Effector CD4-positive, alpha-beta T cell (primary cell): ENCODE measurements at places on chromosomes 2 and 18.

GRCh38 chr2:232307854-232308253 lies 70.7 kb upstream of the ALPP start:
- DNase-seq: no peak

DNA sequence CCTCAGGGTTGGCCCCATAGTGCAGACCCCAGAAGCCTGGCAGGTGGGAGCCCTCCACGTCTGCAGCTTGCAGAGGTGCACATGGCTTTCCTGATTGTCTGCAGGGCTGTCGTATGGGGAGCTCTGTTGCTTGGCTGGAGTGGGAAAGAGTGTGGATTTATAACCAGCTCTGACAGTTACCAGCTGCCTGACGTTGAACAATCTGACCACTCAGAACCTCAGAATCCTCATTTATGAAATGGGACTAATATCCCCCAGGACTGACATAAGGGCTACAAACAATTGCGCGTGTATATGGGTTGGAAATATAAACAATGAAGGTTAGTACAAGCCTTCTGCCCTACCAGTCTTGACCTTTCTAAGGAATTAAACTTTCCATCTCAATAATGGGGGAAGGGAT lies 13.9 kb upstream of the PXDN start:
- no peak for DNase-seq

GRCh38 chr2:152497481-152498052 lies 162.6 kb downstream of the FMNL2 start:
- no peak for DNase-seq

DNA sequence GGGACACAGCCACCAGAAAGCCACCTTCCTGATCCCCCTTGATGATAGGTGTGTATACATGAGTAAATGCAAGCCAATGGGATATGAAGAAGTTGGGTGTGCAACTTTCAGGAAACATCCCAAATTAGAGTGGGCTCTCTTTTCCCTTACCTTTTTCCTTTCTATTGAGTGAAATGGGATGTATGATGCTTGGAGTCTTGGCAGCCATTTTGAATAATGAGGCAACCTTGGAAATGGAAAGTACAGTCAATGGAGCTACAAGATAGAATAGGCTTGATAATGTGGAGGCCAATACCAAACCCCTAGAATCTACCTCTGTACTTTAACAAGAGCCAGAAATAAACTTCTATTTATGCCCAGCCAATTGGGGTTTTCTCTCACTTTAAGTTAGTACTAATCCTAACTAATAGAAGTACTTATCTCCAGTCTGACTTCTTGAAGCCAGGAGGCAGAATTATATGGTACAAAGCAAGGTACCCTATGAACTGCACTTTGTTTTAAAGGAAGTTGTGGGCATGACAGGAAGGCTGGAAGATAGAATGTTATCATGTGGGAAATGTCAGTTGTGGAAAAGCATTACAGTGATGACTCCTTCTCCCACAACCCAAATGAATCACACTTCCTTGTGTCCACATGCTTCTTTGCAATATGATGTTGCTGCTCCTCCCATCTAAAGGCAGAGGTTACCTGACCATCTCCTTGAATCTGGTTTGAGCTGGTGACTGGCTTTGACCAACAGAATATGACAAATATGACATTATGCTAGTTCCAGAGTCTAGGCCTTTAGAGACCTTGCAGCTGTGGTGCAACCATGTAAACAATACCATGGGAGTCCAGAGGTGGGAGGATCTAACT lies 12.9 kb upstream of the NABP1 start:
- DNase-seq: no peak

DNA sequence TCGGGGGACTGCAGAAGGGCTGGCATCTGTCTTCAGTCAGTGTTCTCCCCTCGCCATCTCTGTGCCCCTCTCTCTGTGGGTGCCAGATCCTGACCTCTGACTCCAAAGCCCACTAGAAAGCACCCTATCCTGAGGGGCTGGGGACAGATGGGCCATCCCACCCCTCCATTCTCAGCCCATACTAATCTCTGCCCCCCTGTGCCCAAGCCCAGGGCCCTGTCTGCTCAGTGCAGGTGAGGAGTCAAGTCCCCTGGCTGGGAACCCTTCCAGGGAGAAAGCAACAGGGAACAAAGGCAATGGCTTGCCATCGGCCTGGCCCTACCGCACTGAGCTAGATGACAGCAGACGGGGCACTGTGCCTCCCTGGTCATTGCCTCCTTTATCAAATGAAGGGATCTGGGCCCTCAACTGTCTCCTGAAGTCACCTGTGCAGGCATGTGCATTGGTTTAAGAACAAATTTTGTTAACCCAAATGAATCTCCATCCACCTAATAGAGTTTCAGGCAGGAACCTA lies 42.7 kb upstream of the ID2 start:
- no peak for DNase-seq

GRCh38 chr2:5535301-5535700 lies 156.9 kb upstream of the SOX11 start:
- DNase-seq: no peak

GRCh38 chr2:201203916-201204654 lies 21.1 kb downstream of the CASP10 start:
- no peak for DNase-seq

- no peak for DNase-seq
Observed at GRCh38 chr2:39380525-39381150, 56.4 kb downstream of the MAP4K3 start.

- no peak for DNase-seq
Observed at GRCh38 chr18:7894592-7894991, 327.5 kb downstream of the PTPRM start.

GRCh38 chr2:210268281-210268680 lies 43.0 kb upstream of the ACADL start:
- DNase-seq: no peak

GRCh38 chr2:1394709-1395408 lies 18.4 kb upstream of the TPO start:
- DNase-seq: no peak

GRCh38 chr18:42771936-42772335 lies 343.5 kb downstream of the RIT2 start:
- no peak for DNase-seq

GRCh38 chr2:26542676-26543505 lies 65.0 kb upstream of the OTOF start:
- DNase-seq: no peak

GRCh38 chr2:226139759-226140158 lies 659.9 kb downstream of the IRS1 start:
- no peak for DNase-seq

- DNase-seq: no peak
Observed at GRCh38 chr2:238325694-238326093, 5.4 kb downstream of the TRAF3IP1 start.

- no peak for DNase-seq
Observed at GRCh38 chr18:9643549-9643948, 29.2 kb upstream of the PPP4R1 start.

- no peak for DNase-seq
Observed at GRCh38 chr18:26434887-26435286, 113.5 kb downstream of the KCTD1 start.

DNA sequence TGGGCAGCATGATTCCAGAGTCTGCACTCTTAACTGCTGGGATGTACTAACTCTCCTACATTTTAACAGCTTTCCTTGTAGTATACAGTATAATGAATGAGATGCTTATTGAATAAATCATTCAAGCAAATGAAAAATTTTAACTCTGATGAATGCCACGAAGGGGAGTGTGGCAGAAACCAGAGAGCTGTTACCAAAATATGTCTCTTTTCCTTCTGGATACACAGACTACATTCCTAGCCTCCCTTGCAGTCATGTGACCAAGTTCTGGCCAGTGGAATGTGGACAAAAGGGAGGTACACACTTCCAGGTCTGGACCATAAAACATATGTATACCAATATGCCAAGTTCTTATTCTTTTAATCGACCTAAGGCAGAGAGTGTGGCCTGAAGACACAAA lies 1.7 kb upstream of the EML4 start:
- no peak for DNase-seq

- DNase-seq: no peak
Observed at GRCh38 chr2:176747506-176747905, 465.1 kb upstream of the HNRNPA3 start.

GRCh38 chr2:27954771-27955383 lies 64.3 kb downstream of the BABAM2 start:
- DNase-seq: no peak

DNA sequence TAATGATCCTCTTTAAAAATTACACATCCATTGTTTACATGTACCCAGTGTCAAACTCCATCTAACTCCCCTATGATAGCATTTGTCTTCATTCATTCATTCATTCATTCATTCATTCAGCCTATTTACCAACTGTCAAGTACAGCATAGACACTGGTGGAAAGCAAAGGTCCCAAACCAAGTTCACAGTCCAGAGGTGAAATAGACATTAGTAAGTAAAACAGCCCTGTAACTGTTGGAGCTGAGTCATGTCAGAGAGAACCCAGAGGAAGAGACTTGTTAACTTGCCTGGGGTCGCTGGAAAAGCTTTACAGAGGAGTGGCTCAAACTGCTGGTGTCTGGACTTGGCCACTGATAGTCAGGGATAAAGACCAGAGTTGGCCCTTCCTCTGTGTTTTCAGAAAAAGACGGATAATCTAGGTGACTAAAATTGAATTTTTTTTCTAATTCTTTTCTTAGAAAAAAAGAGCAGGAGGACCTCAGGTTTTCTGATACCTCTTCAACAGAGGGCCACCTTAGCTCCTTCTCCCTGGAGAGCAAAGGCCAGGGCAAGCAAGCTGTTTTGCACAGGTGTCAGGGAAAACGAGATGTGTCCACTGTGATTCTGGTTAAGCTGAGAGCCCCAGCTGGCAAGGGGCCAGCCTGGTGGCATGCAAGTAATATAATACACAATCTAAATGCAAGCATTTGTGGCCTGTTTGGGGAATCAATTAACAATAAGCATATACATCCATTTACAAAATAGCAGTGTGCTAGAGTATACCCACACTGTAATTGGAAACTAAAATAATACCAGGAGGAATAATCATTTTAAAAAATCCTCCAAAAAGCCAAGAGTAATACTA lies 96.7 kb upstream of the SLC14A2 start:
- no peak for DNase-seq

- no peak for DNase-seq
Observed at GRCh38 chr2:36555789-36556188, 42.2 kb downstream of the FEZ2 start.

GRCh38 chr2:211376410-211376809 lies 820.0 kb downstream of the CPS1 start:
- no peak for DNase-seq

DNA sequence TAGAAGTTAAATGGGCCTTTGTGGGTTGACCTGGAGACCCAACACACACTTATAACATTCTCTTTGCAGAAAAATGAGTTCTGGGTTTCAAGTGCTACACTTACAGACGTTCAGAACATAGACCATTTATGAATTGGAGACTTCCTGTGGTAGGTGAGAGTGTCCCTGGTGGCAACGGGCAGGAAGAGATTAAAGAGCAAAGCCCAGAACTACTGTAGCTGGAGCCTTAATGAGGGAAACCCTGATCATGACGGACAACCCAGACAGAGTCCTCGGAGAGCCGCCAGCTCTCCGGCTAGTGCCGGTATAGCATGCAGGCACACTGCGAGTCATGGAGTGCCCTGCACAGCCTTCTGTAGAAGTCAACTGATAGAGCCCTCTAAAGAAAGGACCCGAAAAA lies 44.5 kb upstream of the RMDN2 start:
- no peak for DNase-seq

DNA sequence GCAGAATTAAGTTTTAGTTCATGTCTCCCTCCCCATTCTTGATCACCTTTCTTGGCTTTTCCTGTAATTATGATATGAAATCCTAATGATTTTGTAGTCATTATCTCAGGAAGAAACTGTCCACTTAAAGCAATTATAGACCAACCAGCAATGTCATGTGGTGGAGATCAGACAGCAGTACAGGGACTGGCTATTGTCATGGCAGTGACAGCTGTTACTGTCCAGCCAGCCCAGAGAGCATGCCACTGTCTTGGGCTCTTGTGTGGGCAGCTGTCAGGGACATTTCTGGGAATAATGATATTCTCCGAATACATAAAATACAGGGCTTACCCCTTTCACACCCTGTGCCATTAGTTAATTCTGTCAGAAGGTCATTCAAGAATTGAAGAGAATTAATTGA lies 355.3 kb upstream of the RAB12 start:
- DNase-seq: no peak

DNA sequence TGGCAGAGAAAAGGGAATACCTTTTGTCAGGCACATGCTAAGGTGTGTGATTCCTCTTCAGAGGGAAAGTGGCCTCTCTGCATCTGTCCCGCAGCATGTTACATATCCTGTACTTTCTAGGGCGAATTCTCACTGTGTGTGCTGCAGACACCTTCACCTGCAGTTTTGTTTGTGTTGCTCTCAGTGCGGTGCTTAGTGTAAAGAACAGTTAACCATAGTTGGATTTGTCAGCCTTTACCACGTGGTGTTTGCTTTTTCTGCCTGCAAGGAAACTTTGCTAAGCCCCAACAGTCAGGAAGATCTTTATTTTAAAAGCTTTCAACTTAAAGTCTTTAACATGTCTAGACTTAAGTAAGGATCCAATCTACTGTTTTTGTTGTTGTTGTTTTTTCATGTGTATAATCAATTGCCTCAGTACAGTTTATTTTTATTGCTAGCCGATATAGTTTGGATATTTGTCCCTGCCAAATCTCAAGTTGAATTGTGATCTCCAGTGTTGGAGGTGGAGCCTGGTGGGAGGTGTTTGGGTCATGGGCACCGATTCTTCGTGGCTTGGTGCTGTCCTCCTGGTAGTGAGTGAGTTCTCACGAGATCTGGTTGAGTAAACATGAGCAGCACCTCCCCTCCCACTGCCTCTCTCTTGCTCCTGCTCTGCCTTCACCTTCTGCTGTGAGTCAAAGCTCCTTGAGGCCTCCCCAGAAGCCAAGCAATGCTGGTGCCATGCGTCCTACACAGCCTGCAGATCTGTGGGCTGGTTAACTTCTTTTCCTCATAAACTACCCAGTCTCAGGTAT lies 90.6 kb downstream of the SNTG2 start:
- DNase-seq: no peak

- DNase-seq: no peak
Observed at GRCh38 chr2:47297767-47298425, 105.1 kb upstream of the MSH2 start.
